ENCODE measurements at places on chromosomes 6 and 20. TPM values are rescaled to one million over a fixed set of nuclear protein-coding genes. Genes with fewer than 3 reads are reported as not detected.
A peak's percentile ranks its signal among the peaks of the same experiment; 100 is the strongest.

DNA sequence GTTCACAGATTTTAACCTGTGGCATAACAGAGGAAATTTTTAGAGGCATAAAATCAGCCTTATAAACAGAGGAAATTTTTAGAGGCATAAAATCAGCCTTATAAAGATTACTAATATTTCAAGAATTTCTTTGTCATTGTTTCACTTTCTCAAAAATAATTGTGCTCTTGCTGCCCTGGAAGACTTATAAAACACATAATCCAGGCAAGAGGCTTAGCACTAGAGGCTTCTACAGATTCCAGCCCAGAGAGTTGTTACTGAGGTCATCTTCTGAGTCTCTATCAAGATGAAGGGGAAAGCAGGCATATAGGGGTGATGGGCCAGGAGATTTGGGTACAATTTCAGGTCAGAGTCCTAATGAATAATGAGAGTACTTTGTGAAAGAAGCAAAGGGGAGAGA is 85.7 kb downstream of the RFPL4B start:
- DNase-seq = no peak

DNA sequence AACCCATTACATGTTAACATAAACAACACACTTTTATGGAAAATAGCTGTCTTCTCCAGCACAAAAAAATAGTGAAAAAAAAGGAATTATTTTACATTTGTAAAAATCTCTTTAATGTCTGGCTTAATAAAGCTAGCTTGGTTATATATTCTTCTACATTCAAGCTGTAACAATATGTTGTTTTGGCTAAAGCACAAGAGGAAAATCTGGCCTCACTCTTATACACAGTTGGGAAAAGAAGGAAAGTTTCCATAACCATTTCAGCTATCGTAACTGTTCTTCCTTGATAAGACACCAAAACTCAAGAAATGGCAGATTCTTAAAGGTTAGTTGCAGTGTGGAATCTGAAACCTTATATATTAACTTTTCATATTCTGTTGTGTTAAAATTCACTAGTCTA is 7.6 kb downstream of the HLA-DOB start:
- DNase-seq = no peak

DNA sequence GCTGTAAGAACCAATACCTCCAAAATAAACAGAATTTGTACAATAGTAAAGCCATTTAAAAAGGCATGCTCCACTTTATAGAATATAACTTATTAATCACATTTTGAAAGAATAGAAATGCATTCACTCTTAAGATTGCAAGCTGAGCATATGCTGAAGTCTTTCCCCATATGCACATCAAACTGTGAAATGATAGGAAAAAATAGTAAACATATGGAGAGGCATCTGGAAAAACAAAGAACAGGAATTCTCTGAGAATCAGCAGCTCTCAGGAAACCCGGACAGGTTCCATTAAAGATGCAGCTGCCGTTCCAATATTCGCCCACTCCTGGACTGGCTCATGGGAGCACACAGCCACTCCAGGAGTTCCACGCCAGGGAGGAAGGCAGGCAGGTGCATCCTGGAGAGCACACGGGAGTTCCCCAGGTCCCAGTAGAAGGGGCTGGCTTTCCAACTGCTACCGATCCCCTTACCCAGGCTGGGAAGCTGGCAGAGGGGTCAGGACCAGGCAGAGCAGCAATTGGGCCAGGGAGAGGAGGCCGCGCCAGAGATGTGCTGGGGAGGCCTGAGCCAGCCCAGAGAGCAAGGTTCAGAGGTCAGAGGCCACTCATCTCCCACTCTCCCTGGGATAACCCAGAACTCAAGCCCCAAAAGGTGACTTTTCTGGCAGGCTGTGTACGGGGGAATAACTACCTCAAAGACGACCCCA is 111.1 kb downstream of the DLL1 start:
- DNase-seq = no peak

DNA sequence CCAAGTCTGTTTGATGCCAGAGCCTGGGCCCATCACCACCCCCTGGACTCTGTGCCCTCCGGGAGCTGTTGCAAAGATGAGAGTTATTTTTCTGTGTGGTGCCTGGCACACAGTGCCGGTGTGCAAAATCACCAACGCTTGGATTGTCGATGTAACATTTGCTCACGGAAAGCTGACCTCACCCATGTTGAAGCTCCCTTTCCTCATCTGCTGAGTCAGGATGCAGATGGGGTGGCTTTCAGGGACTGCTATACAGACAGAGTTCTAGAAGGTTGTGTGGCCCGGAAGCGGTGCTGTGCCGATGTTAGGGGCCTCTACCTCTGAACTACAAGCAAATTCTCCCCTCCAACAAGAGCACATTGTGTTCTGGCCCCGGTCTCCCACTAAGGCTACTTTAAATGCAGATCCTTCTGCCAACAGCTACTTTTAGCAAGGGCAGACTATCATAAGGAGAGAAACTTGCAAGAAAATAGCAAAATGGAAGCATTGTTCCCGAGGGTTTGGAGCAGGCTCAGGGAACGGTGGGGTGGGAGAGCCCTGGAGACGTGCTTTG is 34.0 kb downstream of the EYA2 start:
- no peak for DNase-seq

DNA sequence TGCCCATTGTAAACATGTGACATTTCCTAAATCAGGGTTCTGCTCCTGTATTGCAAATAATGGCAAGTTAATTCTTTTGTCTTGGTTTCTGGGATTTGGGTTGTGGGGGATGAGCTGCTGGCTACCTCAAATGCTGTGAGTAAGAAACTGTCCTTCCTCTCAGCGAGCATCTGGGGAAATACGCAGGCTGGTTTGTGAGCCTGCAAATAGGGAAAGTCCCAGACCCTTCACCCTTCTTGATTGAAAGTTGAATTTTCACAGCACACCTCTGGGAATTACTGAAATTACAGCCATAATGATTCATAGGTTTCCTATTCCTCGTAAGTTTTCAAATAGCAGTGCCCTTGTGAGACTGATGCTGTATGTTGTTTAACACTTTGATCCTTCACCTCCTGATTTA is 138.1 kb downstream of the TBXT start:
- DNase-seq = no peak

DNA sequence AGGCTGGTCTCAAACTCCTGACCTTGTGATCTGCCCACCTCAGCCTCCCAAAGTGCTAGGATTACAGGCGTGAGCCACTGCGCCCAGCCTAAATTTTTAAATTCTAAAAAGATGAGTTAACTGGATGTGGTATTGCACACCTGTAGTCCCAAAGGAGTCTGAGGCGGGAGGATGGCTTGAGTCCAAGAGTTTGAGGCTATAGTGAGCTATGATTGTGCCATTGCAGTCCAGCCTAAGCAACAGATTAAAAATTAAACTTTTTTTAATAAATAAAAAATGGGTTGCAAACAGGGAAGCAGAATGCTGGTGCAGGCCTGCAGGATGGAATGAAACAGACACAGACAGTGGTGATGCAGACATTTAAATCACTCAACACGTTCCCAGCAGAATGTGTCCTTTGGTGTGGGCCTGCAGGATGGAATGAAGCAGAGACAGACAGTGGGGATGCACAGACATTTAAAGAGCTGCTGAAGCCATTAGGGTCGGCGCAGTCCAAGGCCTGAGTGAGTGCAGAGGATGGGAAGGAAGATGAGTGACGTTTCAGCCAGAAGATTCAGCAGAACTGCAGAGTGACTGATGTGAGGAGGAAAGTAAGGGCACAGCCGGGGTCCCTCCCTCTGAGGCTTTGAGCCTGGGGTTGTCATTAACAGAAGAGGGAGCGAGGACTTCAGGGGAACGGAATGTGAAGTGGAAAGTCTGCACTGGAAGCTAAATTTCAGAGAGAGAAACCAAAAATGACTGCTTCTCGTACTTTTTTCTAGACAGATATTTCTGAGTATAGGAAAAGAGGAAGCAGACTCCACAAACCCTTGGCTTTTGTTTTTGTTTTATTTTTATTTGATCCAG is 117.5 kb downstream of the RIN2 start:
- no peak for DNase-seq

DNA sequence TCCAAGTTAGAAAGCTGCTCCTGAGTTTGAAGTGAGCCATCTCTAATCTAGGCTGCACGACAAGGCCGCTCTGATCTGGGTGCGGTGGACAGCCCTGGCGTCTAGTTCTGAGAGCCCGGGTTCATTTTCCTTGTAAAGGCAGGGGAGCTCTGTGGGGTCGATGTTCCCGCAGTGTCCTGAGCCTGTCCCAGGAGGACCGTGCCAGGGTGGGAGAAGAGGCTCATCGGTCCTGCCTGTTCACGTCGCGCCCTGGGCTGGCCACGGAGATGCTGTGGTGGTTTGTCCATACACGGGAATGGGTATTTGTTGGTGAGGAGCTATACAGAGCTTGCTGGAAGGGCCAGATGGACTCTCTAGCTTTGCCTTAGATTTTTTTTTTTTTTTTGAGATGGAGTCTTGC is 27.0 kb downstream of the PSMG4 start:
- peak; percentile 19 for DNase-seq

- no peak for DNase-seq
Observed at GRCh38 chr20:11799281-11799684, 118.4 kb upstream of the BTBD3 start.

DNA sequence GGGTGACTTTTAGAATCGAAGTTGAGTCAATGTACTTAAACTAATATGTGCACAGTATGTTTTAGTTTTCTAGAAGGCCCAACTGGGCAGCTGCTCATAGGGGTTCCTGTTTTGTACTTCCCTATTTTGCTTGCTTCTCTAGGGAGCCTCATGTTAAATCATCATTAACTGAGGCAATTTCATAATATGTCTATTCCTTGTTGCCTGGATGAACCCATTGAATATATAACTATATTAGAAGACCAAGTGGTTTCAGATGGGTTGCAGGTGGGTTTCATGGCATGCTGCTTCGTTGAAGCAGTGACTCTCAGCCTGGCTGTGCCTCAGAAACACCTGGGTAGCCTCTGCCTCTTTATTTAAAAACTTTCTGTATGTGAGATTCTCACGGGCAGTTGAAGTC is 22.2 kb downstream of the CARMIL1 start:
- no peak for DNase-seq

GRCh38 chr6:169328112-169328801 is 74.6 kb upstream of the THBS2 start:
- DNase-seq = no peak

GRCh38 chr6:130322673-130323268 is 43.0 kb upstream of the TMEM200A start:
- no peak for DNase-seq

DNA sequence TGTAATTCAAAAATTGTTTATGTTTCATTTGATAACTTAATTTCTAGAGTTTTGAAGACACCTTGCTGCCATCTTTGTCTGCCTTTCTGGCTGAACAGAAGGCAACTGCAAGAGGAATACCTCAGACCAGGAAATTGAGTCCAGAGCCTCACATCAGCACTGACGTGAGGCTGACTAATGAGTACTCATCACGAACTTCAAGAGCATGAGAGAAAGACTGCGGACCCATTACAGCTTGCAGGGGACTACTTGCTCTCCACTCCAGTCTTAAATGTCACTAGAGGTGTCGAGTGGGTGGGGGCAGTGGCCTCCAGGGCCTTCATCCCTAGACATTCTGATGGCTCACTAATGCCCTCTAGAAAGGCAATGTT is 109.5 kb upstream of the SSTR4 start:
- DNase-seq = no peak

- DNase-seq = peak; percentile 79
Observed at GRCh38 chr20:3042625-3043024, 797 bp upstream of the GNRH2 start.

- DNase-seq = no peak
Observed at GRCh38 chr6:160258346-160259142, at the start of gene SLC22A2. Gene SLC22A2, minus strand, starts transcription at chr6:160258821. Its CDS starts 64 bp downstream, at chr6:160258757.

DNA sequence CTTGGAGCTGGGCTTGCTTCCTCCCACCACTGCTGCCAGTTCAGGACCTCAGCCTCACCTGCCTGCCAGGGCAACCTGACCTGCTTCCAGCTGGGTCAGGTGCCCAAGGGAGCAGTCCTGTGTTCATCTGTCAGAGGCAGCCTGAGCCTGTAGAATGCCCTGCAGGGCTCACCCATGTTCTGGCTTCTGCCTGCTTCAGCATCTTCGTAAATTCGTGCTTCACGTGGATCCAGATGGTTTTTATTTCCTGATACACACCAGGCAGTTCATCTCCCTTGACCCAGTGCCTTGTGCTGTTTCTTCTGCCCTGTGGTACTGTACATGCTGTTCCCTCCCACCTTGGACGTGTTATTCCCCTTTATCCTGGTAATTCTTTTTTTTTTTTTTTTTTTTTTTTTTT is 50.2 kb downstream of the ARID1B start:
- no peak for DNase-seq

- DNase-seq = no peak
Observed at GRCh38 chr6:79862126-79862525, 85.2 kb downstream of the ELOVL4 start.

- no peak for DNase-seq
Observed at GRCh38 chr6:140544431-140544830, 1170.0 kb upstream of the CITED2 start.

DNA sequence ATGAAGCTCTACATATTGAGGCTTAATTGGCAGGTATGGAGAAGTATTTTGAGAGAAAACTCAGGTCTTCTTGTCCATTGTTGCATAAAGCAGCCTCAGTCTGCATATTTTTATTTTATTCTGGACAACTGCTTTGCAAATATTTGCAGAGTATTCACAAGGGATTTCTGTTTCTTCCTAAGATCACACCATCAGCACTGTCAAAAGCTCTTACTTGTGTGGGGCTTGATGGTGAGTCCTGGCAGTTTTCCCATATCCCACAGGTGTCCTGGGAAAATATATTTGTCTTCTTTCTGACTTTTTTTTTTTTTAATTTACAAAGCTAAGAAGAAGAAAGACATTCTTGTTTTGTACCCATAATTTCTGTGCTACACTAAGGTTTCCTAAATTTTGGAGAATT is 16.9 kb upstream of the MLIP start:
- no peak for DNase-seq

DNA sequence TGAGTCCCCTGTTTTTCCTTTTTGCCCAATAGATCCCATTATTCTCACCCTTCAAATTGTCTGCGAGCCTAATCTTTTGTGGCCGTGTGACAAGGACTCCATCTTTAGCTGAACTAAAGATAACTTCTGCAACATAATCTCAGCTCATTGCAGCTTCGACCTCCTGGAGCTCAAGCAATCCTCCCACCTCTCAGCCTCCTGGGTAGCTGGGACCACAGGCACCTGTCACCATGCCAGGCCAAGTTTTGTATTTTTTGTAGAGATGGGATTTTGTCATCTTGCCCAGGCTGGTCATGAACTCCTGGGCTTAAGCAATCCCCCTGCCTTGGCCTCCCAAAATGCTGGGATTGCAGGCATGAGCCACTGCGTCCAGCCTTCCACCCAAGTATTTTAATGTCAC is 161.0 kb downstream of the GJA1 start:
- no peak for DNase-seq

DNA sequence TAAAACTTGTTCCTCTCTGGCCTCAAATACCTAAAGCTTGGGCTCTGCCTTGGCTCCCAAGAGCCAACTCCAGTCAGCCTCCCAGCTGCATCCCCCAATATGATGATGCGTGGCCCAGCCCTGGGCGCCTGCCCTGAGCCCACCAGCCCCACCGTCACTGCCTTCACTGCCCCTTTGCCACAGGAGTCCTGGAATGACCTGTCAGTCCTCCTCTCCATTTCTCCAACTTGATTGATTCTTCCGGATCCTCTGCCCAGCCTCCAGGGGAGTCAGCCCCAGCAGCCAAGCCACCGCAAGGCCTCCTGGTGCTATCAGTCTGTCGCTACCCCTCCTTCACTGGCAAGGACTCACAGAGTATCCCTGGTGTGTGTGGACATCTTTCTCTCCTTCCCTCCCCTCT is 96.7 kb upstream of the PMEPA1 start:
- DNase-seq = no peak

- no peak for DNase-seq
Observed at GRCh38 chr20:23881371-23881770, 1.8 kb upstream of the CST5 start.

The PCNA gene
- 26.4 TPM for total RNA-seq

The RUNX2 gene
- 0.24 TPM for total RNA-seq

The THBD gene
- 11.8 TPM for total RNA-seq

The SIM1 gene
- not detected for total RNA-seq

The MCM3 gene
- total RNA-seq = 19.3 TPM

The YIPF3 gene
- 64.0 TPM for total RNA-seq

The CLDN20 gene
- total RNA-seq = not detected
